ENCODE measurements at places on chromosomes 2 and 18. TPM values are rescaled to one million over a fixed set of nuclear protein-coding genes. Genes with fewer than 3 reads are reported as not detected.

DNA sequence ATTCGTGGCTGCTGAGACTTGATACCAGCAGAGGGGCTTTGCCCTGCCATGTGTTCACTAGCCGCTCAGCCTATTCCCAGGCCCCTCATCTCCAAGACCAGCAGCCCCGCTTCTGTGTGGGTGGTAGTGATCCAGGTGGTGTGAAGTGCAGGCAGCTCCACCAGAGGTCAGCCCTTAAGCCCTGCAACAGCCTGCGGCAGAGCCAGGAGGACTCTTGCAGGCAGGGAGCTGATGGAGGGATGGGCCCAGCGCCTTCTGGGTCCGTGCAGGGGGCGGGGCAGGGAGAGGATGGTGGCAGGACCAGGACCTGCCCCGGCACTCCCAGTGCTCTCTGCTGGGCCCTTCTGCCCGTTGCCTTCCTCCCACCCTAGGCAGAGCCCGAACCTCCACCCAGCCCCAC is 162.0 kb downstream of the SH3BP4 start:
- DNase-seq, result no peak

DNA sequence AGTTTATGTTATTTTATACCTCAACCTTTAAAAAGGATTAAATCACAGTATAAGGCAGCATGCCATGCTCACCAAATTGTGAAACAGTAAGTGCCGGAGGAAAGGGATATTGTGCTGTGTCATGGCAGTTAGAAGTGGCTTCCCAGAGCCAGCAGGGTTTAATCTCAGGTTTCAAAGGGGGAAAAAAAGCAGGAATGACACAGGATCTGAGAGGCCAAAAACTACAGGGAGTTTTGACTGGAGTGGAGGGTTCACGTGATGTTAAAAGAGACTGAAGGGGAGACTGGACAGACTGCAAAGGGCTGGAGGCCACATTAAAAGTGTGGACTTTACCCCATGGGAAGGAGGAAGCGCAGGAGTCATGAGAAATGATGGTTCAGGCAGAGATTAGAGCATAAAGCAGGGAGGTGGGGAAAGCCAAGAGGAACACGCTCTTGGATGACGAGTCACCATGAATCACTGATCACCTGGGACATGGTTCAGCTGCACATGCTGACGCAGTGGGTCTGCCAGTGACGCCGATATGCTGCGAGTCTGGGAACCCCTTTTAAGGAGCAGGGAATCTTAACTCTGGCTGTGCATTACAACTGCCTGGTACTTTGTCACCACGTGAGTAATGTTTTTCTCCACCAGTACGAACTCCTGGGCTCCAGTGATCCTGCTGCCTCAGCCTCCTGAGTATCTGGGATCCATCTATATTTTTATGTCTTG is 6.1 kb downstream of the CHMP1B start:
- DNase-seq, result no peak

GRCh38 chr18:12891561-12891960 is 7.5 kb upstream of the PTPN2 start:
- DNase-seq, result no peak

DNA sequence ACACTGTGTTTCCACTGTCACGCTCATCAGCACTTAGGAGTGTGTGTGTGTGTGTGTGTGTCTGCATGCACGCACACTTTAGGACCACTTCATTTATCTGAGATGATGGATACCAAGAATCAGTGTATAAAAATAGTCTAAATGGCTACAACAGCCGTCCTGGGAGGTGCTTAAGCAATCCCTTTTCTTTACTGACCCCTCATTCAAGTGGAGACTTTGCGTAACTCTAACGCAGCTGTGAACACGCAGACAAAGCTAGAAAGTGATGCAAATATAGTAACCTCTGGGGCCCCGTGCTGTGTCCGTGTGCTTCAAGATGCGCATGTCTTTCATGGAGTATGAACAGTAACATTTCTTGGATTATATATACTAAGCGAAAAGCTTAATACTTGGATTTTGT is 40.4 kb upstream of the RBM44 start:
- no peak for DNase-seq

- peak; percentile 23 for DNase-seq
Measured at GRCh38 chr2:37324786-37325624, at the start of gene PRKD3. PRKD3 (minus strand) TSS chr2:37324833; CDS start chr2:37316524, 8,309 bp downstream.

DNA sequence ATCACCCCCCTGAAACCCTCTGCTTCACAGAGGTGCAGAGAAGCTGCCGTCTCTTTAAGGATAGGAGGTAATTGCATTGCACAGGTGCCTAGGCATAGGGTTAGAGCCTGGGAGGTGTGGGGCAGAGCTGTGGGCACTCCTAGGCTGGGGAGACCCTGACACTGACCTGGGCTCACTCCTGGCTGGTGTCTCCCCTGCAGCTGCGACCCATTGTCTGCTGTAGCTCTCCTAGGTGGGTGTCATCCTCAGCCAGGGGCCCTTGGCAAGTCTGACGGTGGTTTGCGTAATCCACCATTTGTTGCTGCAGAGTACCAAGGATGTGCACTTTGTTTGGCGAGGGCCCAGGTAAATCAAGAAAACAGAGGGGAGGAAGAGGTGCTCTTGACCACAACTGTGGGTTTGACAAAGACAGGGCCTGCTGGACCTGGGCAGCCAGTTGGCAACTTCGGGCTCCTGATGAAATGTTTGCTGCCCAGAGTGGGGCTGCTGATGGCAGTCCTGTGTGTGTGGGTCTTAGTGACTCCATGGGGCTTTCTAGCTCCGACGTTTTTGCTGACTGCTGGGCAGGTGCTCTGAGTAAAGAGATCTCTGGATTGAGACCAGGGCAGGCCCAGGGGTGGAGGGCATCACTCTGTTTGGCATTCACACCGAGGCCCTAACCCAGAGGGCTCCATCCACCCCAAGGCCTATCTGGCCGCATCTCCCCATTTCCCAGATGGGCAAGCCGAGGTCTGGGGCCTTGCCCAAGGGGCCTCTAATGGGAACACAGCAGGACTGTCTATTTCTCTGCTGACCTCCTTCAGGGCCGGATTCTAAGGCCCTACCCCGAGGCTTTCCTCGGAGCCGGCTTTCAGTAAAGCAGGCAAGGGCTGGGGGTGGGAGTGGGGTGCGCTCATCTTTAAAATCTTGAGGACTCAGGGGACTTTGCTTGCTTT is 67.7 kb downstream of the EDAR start:
- DNase-seq, result no peak

GRCh38 chr18:69883781-69884180 is 63.9 kb downstream of the CD226 start:
- no peak for DNase-seq

DNA sequence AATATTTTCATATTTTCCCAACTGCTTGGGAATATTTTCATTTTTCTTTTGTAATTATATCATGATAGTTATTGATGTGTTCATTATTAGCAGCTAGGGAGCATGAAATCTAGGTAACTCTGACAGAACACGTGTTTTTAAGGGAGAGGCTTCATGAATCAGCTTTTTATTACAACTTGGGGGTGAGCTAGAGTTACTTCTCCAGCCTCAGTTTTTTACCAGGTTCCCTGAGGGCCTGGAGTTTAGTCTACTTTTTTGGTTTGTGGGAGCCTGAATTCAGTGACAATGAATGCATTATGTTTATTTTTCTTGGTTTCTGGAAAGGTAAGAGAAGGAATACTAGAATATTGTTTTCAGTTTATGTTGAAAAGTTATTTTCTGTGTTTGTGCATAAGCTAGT is 18.0 kb downstream of the NAB1 start:
- DNase-seq, result no peak

DNA sequence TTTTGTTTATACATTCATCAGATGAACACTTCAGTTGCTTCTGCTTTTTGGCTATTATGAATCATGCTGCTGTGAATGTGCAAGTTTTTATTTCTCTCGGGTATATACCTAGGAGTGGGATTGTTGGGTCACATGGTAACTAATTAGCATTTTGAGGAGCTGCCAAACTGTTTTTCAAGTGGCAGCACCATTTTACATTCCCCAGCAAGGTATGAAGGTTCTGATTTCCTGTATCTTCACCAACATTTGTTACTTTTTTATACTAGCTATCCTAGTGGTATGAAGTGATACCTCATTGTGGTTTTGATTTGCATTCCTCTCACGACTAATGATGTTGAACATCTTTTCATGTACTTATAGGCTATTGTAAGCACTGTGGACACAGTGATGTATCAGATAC is 53.9 kb downstream of the DYNC1I2 start:
- DNase-seq, result no peak

Gene GALNT5
- 0.45 TPM for total RNA-seq

Gene KATNAL2
- 5.0 TPM for total RNA-seq

Gene POTEC
- 0.09 TPM for total RNA-seq

Gene FBXO36
- 8.1 TPM for total RNA-seq
